Daoy (cell line): ENCODE measurements at places on chromosomes 12 and 14. TPM values are rescaled to one million over a fixed set of nuclear protein-coding genes. Genes with fewer than 3 reads are reported as not detected.

The CACNA2D4 gene
- 0.74 TPM in 1 of 2 replicates, not detected in the other for total RNA-seq

DNA sequence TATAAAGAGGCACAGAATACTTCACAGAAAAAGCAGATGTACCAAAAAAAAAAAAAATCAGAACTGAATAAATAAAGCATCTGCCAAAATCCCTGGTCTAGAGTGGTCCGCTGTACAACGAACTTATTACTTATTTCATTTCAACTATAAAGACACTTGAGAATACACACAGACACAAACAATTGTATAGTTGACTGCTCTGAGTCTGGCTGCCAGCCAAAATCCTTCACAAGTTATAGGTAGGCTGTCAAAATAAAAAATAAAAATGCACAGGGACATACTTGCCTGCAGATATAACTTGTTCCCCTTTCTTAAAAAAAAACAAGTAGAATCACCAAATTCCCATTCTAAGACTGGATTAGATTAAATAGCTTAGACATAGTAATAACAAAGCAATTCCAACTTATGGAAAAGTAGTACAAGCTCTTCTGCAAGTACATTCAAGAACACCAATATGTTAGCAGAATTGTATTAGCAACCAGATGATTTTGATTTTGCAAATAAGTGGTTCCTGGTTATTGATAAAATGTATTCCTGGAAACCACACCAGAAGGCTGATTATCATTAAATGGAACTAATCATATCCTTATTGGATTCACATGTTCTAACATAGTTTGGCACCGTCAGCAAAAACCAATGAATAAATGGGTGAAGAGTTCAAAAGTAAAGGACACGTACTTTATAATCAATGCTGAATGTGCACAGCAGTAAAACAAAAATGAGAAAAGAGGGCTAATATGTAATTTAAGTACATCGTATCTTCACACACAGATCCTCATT, 248.5 kb downstream of the NELL2 start:
- DNase-seq, result no peak

- DNase-seq, result no peak
These were observed 34.7 kb downstream of the COX8C start for GRCh38 chr14:93381644-93382043.

The COX8C gene
- not detected in 2 replicates for total RNA-seq

- DNase-seq, result no peak
These were observed 277.7 kb upstream of the DDHD1 start for GRCh38 chr14:53430870-53431269.

- DNase-seq, result peak; percentile 40
These were observed 39.8 kb downstream of the SAMD4A start for GRCh38 chr14:54606631-54607133.

DNA sequence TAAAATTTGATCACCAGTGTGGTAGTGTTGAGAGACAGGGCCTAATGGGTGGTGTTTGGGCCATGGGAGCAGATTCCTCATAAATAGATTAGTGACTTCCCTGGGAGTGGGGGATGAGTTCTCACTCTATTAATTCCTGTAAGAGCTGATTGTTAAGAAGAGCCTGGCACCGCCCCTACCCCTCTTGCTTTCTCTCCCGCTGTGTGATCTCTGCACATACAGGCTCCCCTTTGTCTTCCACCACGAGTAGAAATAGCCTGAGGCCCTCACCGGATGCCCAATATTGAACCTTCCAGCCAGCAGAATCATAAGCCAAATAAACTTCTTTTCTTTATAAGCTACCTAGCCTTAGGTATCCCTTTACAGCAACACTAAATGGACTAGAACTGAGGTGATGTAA, 31.9 kb upstream of the CAND1 start:
- DNase-seq, result no peak

- DNase-seq, result no peak
These were observed 6.2 kb downstream of the AACS start for GRCh38 chr12:125071456-125071855.

DNA sequence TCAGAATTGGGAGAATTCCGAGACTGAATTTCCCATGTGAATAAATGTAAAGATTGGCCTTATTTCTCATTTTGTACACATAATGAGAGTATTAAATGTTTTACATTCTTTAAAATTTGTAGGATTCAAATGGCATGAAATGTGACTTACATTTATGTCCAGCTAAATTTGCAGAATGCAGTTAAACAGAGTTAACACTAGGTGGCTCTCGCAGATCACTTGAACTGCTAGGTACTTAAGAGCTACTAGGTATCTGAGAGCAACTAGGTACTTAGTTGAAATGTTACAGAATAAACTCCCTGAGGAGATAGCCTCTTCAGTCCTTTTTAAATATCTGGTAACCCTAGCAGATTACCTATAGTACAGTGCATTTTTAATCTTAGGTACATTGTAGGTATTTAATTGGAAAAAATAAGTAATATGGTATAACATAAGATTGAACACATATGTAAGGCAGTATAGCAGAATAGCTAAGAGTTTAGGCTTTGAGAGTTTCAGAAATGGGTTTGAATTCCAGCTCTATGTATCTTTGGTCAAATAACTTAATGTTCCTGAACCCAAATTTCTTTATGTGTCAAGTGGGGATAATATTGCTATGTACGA, 73.8 kb downstream of the KIAA0586 start:
- DNase-seq, result peak; percentile 55

DNA sequence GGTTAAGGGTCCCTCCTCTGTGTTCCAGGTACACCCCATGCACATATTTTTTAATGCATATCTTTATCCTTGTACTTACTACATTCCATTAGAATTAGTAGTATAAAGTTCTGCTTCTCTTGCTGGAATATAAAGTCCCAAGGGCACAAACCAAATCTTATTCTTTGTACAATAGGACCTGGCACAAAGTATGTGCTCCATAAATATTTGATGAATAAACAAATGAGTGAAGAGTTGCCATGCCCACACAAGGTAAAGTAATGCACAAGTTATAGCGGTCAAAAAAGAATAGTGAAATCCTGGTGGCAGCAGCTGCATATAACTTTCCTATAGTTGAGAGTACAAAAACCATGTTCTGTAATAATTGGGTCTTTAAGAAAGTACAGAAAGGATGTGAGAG, 82.1 kb upstream of the BMP4 start:
- DNase-seq, result no peak

The CISTR gene
- total RNA-seq, result not detected in 2 replicates
